Activated CD8-positive, alpha-beta memory T cell treated with anti-CD3 and anti-CD28 coated beads for 48 hours (primary cell): ENCODE measurements at places on chromosomes 6 and 20.

DNA sequence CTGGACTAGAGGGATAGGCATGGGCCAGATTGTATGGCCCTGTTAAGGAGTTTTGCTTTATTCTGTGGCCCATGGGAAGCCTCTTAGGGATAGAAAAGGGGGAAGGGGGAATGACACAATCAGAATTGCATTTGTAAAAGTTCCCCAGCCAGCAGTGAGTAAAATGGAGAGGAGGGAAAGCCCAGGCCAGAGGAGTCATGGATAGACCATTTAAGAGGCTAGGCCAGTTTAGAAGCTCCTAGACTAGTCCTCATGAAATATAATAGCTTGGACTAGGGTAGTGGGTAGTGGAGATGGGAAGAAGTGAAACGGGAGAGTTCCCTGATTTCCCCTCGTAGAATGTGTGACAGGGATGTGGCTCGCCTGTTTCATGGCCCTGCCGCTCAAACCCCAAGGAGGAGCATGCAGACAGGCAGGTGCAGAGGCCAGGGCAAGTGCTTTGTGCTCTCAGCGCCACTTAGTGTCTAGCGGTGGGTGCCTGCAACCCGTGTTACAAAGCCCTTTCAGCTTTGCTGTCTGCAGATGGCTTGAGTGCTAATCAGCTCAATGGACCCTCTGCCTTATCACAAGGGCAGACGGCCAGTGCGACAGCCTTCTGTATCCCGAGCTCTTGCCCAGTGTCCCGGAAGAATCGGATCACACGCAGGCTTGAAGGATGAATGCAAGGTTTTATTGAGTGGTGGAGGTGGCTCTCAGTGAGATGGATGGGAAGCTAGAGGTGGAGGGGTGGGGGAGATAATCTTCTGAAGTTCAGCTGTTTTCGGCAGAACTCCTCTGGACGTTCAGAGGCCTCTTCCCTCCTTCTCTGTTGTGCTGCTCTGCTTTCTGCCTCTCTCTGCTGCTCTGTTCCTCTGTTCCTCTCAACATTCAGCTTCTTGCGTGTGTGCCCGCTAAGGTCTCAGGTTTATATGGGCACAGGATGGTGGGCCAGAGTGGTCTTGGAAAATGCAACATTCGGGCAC lies 141.1 kb downstream of the CEP57L1 start:
- DNase-seq, result no peak

DNA sequence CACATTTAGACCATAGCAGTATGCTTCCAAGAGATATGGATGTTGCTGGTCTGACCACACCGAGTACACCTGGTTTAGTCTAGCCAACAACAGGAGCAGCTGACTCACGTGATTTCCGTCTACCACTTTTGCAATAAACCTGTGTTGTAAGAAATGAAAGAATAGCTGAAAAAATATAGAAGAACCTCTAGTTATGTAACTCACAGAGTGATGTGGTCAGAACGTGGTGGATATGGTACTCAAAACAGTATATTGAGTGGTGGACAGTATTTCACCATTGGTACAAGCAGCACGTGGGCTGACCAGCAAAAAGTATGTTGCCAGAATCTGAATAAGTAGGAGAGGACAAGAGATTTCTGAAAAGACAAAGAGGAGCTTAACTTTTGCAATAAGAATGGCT lies 226.9 kb downstream of the TBC1D7 start:
- no peak for DNase-seq

DNA sequence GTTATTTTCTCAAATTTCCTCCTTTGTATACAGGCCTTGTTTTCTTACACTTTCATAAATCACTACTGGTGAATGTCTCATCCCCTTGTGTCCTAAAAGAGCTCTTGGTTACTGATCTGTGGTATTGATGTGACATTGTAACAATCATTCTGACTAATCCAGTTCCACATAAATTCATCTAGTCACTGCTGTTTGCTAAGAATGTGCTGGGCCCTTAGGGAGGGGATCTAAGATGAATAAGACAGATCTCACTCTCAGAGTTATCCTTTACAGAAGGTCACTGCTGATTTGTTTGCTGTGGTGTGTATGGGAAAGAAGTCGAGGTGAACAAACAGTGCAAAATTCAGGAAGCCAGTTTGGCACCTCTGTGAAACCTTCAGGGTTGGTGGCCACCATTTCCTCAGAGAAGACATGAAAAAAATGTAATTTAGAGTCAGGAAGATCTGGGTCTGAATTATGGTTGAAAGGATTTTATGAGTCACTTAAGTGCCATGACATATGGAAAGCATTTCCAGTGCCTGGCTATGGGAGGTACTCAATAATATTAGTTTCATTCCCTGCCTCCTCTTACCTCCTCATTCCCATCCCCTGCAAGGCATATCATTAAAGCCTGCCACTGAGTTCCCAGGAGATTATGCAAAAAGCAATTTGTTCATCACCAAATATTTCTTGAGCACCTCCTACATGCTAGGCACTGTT lies 121.8 kb downstream of the COL9A1 start:
- DNase-seq, result no peak

GRCh38 chr6:73566954-73567591 lies 46.2 kb upstream of the EEF1A1 start:
- DNase-seq, result no peak

DNA sequence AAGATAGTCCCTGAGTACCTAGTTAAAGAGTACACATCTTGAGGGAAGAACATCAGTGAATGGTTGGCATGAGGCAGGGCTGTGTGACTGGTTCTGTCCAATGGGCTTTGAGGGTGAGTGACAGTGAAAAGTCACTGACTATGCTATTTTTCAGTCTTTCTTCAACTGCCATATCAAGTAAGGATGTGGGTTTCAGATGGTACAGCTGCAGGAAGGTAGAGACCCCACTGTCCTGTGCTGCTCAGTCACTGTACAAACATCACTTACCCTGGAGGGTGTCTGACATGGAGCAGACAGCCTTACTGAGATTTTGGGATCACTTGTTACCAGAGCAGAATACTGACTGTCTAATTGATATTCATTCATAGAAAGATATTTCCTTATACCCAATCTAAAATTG lies 115.3 kb upstream of the ASCC3 start:
- DNase-seq, result no peak
